ENCODE measurements at places on chromosomes 16 and 17. TPM values are rescaled to one million over a fixed set of nuclear protein-coding genes. Genes with fewer than 3 reads are reported as not detected.

TP53TG3D gene
- not detected for total RNA-seq

GRCh38 chr16:78072275-78072674, 27.2 kb upstream of the WWOX start:
- DNase-seq: no peak

DNA sequence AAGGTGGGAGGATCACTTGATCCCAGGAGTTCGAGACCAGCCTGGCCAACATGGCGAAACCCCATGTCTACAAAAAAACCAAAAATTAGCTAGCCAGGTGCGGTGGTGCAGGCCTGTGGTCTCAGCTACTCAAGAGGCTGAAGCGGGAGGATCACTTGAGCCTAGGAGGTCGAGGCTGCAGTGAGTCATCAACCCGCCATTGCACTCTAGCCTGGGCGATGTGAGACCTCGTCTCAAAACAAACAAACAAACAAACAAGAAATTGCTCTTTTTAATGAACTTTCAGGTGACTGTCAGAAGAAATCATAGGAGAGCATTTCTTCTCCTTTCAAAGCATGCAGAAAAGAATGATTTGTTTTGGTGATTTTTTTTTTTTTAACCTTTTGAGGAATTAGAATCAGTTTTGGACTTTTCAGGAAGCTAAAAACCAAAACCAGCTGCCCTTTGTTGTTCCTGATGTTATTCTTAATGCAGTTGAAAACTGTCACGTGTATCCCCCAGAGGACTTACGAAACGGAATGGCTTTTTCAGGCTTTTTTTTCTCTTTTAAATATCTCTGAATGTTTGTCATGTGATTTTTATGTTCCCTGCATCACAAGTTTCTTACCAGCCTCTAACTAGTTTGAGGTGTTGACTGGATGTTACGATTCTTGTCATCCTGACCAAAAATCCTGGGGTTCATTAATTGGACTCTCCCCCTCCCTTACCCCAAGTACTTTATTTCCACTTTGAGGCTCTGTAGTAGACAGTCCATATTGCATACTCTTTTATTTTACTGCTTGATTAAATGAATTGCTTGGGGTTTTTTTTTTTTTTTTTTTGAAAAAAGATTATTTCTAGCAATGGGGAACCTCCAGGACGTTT, 34.1 kb downstream of the SNX29 start:
- no peak for DNase-seq

GRCh38 chr17:17425591-17425990, 51.2 kb upstream of the MED9 start:
- DNase-seq: no peak

DNA sequence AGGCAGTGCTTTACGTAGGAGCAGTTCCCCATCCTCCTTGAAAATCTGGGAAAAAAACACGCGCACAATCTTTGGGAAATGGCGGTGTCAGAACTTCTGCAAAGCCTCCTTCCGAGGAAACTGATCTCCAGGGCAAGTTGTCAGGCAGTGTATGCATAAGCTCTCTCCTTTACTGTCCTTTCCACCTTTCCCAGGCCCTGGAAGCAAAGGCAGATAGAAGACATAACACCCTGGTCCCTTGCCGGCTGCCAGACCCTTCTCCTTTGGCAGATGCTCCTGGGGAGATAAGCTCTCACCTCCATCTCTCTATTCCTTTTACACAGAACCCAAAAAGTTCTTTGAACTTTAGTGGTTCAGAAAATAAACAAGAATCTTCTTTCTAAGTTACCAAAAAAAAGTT, 12.4 kb downstream of the TOB1 start:
- no peak for DNase-seq

GRCh38 chr16:52422307-52422706, 124.6 kb downstream of the TOX3 start:
- no peak for DNase-seq

Data from upper lobe of left lung (tissue), 6 donors.